ENCODE measurements at places on chromosomes 16 and 17.

DNA sequence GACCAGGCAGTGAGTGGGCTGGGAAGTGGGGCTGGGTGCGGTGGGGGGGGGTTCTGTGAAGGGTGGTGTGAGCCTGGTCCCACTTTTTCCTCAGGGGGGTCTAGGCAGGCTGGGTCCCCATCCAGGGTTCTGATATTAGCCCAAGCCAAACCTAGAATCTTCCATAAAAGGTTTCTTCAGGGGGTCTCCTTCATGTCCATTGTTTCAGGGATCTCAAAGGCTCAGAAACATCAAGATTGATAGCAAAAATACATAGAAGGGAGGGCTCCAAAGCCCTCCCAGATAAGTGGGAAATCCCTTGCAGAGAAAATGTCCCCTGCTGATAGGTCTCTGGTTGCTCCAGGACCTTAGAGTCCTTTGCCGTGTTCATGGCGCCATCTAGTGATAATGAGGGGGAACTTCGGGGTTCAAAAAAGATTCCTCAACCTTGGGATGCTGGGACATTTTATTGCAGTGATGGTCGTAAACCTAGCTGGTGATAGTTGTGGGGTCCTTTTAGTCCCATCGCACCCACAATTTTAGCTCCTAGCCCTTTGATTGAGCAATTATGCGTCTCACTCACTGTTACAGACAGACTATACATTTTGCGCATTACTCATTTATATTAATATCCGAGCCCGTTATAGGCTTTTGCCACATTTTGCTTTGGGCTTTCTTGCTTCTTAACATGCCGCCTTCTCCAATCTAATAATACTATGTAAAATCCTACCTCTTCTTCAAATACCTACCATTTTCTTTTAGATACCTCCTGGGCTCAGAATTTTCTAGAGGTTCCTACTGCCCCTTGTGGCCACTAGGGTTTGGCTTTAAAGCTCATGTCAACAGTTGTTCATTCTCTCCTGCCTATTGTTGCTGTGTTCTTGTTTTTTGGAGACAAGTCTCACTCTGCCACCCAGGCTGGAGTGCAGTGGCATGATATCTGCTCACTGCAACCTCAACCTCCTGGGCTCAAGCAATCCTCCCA is 35.1 kb downstream of the IGF2BP1 start:
- DNase-seq, result no peak

GRCh38 chr17:39270923-39271322 is 45.2 kb upstream of the STAC2 start:
- no peak for DNase-seq

GRCh38 chr16:90031931-90032673 is 12.8 kb upstream of the DBNDD1 start:
- no peak for DNase-seq

DNA sequence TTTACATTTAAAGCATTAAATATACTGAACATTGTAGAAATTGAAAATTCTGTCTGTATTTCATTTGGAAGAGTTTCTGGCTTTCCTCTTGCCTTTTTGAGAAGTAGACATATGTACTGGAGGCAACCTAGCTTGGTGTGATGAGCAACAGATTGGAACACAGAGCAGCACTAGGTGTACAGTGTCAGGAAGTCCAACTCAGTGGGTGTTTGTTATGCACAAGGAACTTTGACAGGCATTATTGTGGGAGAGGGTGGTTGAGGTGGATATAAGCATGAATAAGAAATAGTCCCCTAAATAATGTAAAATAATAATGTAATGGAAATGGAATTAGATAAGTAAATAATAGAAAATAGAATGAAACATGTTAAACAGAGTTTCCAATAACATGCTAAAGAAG is 58.1 kb downstream of the PPM1E start:
- DNase-seq, result no peak

GRCh38 chr17:11204991-11205390 is 36.0 kb upstream of the SHISA6 start:
- no peak for DNase-seq

GRCh38 chr16:26951950-26952349 is 114.8 kb upstream of the C16orf82 start:
- no peak for DNase-seq

GRCh38 chr16:9599415-9600120 is 508.1 kb downstream of the HAPSTR1 start:
- DNase-seq, result no peak

DNA sequence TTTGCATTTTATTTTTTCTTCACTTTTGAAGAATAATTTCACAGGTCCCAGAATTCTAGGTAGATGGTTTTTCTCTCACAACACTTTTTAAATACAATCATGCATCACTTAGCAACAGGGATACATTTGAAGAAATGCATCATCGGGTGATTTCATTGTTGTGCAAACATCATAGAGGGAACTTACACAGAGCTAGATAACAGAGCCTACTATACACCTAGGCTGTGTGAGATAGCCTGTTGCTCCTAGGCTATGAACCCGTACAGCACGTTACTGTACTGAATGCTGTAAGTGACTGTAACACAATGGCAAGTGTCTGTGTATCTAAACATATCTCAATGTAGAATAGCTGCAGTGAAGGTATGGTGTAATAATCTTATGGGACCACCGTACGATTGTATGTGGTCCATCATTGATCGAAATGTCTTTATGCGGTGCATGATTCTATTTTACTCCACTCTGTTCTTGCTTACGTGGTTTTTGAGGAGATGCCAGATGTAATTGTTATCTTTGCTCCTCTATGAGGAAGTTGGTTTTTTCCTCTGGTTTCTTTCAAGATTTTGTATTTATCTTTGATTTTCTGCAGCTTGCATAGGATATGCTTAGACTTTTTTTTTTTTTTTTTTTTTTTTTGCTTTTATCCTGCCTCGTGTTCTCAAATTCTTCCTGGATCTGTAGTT is 35.5 kb upstream of the TMEM92 start:
- DNase-seq, result no peak

DNA sequence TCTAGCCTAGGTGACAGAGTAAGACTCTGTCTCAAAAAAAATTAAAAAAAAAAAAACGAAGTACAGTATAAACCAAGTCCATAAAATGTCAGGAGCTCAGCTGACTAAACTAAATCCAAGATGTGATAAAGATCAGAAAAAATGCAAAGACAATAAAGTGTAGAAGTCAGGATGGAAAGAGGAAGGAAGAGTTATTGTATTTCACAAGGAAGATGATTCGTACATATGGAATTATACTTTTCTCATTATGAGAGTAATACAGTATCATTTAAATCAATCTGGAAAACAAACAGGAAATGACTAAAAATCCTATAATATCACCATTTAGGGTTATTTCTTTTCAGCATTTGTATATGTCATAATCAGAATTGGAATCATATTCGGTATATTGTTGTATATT is 11.4 kb upstream of the APOH start:
- no peak for DNase-seq

GRCh38 chr17:6608321-6608720 is 32.2 kb downstream of the KIAA0753 start:
- DNase-seq, result no peak

- DNase-seq, result no peak
Observed at GRCh38 chr16:86681757-86682106, 103.4 kb downstream of the FOXL1 start.

GRCh38 chr16:87297918-87298631 is 19.1 kb downstream of the C16orf95 start:
- DNase-seq, result peak; percentile 18

DNA sequence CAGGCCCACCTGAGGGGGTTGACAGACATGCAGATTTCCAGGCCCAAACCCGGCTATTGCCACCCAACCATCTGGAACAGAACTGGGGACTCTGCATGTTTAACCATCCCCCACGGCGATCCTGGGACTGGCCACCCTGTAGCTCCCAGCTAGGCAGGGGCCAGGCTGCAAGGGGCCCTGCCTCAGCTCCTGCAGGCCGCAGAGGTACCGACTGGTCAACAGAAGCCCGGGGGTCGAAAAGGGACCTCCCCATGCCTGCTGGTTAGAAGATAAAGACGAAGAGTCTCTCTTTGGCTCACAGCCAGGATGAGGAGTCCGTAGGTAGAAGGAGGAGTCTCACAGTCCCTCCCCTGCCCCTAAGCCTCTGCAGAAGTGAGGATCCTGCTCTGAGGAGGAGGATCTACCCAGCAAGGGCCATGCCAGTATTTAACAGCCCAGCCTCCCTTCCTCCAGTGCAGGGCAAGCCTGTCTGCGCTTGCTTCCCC is 223.4 kb upstream of the TNRC6C start:
- no peak for DNase-seq

DNA sequence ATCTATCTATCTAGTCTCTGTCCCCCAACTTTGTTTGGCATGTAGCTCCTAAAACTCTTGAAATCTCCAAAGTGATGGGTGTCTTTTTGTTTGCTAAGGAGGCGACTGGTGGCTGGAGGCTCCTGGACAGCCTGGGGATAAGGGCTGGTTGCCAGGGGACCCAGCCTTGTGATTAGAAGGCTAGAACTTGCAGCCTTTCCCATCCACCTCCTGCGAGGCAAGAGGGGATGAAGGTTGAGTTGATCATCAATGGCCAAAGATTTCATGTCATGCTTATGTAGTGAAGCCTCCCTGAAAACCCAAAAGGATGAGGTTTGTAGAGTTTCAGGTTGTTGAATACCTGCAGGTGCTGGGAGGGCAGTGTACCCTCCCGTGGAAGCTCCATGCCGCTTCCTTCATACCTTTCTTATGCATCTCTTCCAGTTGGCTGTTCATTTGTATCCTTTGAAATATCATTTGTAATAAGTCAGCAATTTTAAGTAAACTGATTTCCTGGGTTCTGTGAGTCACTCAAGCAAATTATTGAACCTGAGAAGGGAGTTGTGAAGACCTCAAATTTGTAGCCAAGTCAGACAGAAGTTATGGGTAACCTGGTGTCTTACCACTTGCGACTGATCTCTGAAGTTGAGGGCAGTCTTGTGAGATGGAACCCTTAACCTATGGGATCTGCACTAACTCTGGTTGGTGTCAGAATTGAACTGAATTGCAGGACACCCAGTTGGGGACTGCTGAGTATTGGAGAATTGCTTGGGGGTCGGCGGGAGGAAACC is 202.4 kb downstream of the SEC14L1 start:
- no peak for DNase-seq

GRCh38 chr17:9587969-9588656 is 11.7 kb downstream of the CFAP52 start:
- no peak for DNase-seq

DNA sequence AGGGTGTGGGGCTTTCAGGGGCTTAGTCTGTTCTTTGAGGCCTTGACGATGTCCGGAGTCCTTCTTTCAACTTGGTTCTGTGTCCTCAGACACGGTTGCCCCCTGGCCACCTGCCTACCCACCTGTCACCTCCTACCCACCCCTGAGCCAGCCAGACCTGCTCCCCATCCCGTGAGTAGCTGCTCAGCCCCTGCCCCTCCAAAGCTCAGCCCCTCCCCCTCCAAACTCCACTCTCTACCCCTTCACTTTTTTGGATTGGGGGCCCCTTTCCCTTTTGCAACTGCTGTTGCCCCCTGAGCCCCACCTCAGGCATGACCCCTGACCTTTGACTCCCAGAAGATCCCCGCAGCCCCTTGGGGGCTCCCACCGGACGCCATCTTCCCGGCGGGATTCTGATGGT is 1.2 kb downstream of the LAT start:
- no peak for DNase-seq
